WERI-Rb-1 (cell line): ENCODE measurements at places on chromosomes 12 and 14.

DNA sequence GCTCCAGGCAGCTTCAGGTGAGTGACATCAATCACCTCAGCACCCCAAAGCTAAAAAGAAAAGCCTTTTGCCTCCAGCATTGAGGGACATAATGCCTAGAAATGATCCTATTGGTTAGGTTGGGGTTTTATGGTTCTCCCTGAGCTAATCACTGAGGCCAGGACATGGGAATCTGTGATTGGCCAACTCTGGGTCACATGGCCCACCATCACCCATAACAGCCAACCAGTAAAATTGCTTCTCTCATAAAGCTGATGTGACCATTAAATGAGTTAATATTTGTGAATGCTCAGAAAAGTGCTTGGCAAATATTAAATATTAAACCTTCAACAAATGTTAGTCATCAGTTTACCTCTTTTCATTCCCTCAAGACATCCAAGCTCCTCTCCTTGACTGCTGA is 60.2 kb downstream of the TBX3 start:
- no peak for DNase-seq

DNA sequence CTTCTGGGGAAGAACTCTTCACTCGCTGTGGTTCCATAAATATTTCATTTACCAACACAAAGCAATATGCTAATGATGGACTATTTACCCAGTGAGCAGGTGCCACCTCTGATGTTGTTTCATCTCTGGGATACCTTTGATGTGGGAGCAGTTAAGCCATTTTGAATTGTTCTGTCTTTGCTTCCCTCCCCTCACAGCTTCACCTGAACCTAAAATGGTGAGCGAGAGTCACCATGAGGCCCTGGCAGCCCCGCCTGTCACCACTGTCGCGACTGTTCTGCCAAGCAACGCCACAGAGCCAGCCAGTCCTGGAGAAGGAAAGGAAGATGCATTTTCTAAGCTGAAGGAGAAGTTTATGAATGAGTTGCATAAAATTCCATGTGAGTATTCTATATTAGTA is 352.7 kb downstream of the SYT1 start:
- DNase-seq: no peak

GRCh38 chr12:130796985-130797686 is 41.9 kb downstream of the STX2 start:
- DNase-seq: no peak

DNA sequence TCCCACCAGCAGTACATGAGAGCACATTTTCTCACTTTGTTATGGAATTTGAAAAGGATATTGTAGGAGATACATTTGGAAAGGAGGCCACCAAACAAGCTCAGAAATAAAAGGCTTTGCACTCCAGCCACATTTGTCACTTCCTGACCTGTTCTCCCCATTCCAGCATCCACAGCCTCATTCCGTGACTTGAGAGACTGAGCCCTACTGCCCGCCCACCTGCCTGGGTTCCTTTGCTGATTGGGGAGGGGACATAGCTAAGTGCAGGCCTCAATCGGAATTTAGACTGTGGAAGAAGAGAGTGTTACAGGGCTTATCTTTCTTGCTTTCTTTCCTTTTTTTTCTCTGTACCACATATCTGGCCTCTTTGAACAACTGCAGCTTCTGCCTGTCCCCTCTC is 735.4 kb upstream of the TMEM132C start:
- no peak for DNase-seq

- no peak for DNase-seq
These were observed 171.2 kb downstream of the PCNX1 start for GRCh38 chr14:71078500-71078899.

GRCh38 chr14:74574706-74575105 is 37.3 kb downstream of the LTBP2 start:
- DNase-seq: no peak

DNA sequence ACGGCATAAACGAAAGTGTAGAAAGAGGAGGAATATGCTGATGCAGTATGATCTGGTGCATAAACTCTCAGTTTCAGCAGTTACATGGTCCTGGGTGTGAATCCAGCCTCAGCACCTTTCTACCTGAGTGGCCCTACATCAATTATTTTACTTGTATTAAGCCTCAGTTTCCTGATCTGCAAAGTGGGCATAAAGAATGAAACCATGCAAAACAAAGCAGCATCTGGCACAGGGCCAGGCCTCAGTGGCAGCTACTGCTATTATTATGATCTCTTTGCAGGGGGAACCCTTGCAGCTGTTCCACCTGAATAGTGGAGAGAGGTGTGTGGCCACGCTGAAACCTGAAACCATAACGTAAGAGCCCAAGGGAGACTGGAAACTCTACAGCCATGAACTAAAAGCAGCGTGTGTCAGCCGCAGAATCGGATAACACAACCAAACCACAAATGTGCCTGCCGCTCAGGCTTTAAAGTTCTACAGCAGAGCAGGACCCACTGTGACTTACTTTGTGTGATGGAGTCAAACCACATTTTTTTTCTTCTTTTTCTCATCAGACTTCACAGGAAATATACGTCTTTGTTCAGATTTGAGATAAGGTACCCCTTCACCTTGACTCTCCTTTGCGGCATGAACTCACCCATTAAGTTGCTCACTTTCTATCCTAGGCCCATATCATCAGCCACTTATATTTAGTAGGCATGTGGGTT is 29.2 kb upstream of the FOS start:
- DNase-seq: no peak

GRCh38 chr14:24432259-24433131 is 2.7 kb downstream of the KHNYN start:
- no peak for DNase-seq

- DNase-seq: no peak
These were observed 2.7 kb downstream of the PXMP2 start for GRCh38 chr12:132690112-132690511.

- DNase-seq: no peak
These were observed 1.5 kb downstream of the KIF21A start for GRCh38 chr12:39441189-39441962.

GRCh38 chr14:98163873-98164272 is 1108.1 kb downstream of the BCL11B start:
- DNase-seq: no peak

GRCh38 chr12:111010061-111010460 is 89.7 kb upstream of the MYL2 start:
- DNase-seq: no peak
